ENCODE measurements at places on chromosomes 4 and X.

- no peak for DNase-seq
Measured at GRCh38 chr4:140249351-140249750, 95.4 kb upstream of the MAML3 start.

GRCh38 chr4:118139241-118139640 is 105.0 kb downstream of the NDST3 start:
- no peak for DNase-seq

- DNase-seq = no peak
Measured at GRCh38 chrX:46228389-46228788, 316.8 kb downstream of the ZNF674 start.

- no peak for DNase-seq
Measured at GRCh38 chr4:42917296-42917695, 24.8 kb downstream of the GRXCR1 start.

DNA sequence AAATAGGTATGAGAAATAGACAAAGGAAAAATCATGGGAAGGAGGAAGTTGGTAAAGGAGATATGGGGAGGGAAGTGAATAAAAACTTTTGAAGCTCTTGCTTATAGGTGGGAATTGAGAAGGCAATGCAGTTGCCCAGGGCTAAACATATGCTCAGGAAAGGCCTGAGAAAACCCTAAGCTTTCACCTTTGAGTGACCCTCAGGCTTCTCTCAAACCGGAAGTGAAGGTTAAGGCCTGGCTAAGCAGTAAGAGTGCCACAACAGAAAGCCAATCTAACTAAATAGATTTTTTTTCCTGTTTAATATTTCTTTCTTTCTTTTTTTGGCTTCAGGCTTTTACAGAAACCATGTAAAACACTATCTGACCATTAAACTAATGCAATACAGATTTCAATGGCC is 69.5 kb upstream of the GABRA3 start:
- no peak for DNase-seq

GRCh38 chrX:44178274-44179053 is 165.0 kb downstream of the EFHC2 start:
- no peak for DNase-seq

Measured in stimulated activated CD8-positive, alpha-beta memory T cell treated with anti-CD3 and anti-CD28 coated beads, Interleukin-7, amount 100 ng/mL, for 4 hours (primary cell).